Naive B cell (primary cell): ENCODE measurements at places on chromosomes 5 and 9.

- H3K4me3 ChIP-seq = no peak overlapping the region
- peaks cover under 1% of the 10 kb centered on the region for H3K27me3 ChIP-seq
- no peak overlapping the region for H3K27ac ChIP-seq
- H3K4me1 ChIP-seq = no peaks in the 10 kb centered on the region
- H3K36me3 ChIP-seq = no peaks in the 10 kb centered on the region
- DNase-seq = no peak
These were observed 110.2 kb downstream of the PJA2 start for GRCh38 chr5:109299557-109299956.

- H3K4me1 ChIP-seq = no peaks in the 10 kb centered on the region
- peaks cover 34% of the 10 kb centered on the region for H3K27me3 ChIP-seq
- no peak overlapping the region for H3K4me3 ChIP-seq
- H3K36me3 ChIP-seq = no peaks in the 10 kb centered on the region
- no peak for DNase-seq
- H3K27ac ChIP-seq = no peak overlapping the region
These were observed 112.0 kb upstream of the ZNF366 start for GRCh38 chr5:72619251-72619650.

GRCh38 chr9:84754461-84754860 is 84.9 kb downstream of the NTRK2 start:
- no peaks in the 10 kb centered on the region for H3K27me3 ChIP-seq
- no peaks in the 10 kb centered on the region for H3K36me3 ChIP-seq
- no peak overlapping the region for H3K27ac ChIP-seq
- no peak overlapping the region for H3K4me3 ChIP-seq
- DNase-seq = no peak

GRCh38 chr9:87708986-87709728 is 16.8 kb upstream of the CTSL start:
- H3K27me3 ChIP-seq = no peaks in the 10 kb centered on the region
- DNase-seq = no peak
- H3K4me1 ChIP-seq = no peaks in the 10 kb centered on the region
- H3K27ac ChIP-seq = no peak overlapping the region

GRCh38 chr5:178221853-178222252 is 10.7 kb downstream of the PHYKPL start:
- DNase-seq = no peak
- peaks cover 14% of the 10 kb centered on the region for H3K36me3 ChIP-seq
- H3K4me1 ChIP-seq = peaks cover 28% of the 10 kb centered on the region
- H3K27me3 ChIP-seq = no peaks in the 10 kb centered on the region
- H3K4me3 ChIP-seq = no peak overlapping the region
